ENCODE measurements at places on chromosomes 3 and 15.

DNA sequence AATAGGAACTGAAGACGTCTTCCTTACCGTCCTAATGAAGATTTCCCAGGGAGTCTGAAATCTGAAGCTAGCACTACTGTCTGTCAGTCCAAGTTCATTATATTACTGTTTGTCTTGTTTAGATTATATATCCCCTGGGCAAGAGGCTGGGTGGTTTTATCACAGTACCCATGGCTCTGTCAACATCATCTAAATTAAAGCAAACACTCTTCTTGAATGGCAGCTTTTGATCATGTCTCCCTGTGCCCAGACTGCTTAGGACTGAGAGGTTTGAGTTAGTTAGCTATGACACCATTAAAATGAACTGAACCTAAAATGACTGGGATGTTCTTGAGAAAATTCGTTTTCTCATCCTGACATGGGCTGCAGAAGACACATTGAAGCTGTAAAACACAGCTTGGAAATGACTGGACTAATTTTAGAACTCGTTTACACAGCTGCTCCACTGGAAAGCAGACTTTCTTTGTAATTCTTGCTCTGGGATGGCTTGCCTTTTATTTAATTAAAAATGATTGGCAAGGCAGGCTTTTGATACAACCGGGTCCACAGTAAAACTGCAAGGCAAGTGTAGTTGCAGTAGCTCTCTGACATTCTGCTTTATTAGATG lies 243.5 kb downstream of the MFSD1 start:
- DNase-seq: no peak

DNA sequence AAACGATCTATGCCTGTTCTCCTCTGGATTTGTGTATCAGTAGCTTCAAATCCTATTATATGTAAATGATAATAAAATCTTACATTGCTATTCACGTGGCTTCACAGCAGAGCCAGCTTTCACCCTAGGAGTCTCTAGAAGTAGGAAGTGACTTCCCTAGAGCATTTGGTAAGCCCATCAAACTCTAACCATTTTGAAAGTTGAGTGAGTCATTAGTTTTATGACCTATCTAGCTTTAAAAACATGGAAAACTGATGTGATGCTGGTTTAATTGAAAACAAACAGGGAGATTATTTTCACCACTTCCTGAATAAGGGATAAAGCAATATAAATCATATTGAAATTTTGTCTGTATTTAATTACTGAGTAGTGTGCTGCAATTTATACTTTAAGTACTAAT lies 275.2 kb downstream of the EPHA6 start:
- no peak for DNase-seq

GRCh38 chr15:35557012-35557411 lies 11.0 kb upstream of the DPH6 start:
- DNase-seq: peak; percentile 40

- no peak for DNase-seq
These were observed 11.8 kb downstream of the TYRO3 start for GRCh38 chr15:41570764-41571163.

- no peak for DNase-seq
These were observed 19.6 kb downstream of the EIF1B start for GRCh38 chr3:40329071-40329470.

DNA sequence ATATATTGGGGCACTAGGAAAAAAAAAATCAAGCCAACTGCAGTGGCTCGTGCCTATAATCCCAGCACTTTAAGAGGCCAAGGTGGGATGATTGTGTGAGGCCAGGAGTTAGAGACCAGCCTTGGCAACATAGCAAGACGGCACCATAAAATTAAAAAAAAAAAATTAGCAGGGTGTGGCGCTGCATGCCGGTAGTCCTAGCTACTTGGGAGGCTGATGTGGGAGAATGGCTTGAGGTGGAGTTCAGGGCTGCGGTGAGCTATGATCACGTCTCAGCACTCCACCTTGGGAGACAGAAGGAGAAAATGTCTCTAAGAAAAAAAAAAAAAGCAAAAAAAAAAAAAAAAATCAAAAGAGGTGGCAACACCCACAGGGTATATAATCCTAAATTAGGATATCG lies 49.6 kb downstream of the INO80 start:
- no peak for DNase-seq

DNA sequence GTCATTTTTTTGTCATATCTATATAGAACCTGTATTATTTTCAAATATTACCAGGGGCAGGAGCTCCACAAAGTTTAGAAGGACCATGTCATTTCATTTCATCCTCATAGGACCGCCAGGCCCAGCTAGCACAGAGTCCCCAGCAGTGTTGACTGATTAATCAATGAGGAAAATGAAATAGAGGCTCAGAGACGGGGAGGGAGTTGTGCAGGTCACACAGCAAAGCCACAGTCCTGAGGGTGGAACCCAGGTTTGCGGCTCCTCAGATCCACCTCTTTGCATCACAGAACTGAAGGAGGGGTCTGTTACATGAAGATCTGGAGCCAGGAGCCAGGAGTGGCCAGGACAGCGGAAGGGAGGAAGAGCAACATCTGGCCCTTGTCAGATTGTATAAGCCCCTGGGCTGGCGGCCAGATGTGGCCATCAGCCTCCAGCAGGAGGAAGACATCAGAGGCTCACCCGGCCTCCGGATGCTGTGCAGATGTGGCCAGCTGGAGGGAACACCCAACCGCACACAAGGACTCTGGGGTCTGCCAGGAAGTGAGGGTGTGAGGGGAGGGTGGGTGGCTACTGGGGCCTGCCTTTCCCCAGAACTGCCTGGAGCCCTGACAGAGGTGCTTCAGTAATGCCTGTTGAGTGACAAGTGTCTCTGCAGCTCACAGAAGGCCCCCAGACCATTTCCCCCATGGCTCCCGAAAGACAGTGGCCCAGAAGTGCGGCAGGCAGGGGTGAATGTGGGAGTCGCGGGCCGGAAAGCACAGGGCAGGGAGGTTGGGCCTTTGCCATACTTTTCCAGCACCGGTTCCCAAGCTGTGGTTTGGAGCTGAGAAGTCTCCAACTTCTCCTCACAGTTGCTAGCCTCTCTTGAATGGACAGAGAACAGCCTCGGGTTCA lies 21.3 kb downstream of the EFCC1 start:
- DNase-seq: peak; percentile 53

- no peak for DNase-seq
These were observed 57.6 kb upstream of the TNFSF10 start for GRCh38 chr3:172580680-172581401.

DNA sequence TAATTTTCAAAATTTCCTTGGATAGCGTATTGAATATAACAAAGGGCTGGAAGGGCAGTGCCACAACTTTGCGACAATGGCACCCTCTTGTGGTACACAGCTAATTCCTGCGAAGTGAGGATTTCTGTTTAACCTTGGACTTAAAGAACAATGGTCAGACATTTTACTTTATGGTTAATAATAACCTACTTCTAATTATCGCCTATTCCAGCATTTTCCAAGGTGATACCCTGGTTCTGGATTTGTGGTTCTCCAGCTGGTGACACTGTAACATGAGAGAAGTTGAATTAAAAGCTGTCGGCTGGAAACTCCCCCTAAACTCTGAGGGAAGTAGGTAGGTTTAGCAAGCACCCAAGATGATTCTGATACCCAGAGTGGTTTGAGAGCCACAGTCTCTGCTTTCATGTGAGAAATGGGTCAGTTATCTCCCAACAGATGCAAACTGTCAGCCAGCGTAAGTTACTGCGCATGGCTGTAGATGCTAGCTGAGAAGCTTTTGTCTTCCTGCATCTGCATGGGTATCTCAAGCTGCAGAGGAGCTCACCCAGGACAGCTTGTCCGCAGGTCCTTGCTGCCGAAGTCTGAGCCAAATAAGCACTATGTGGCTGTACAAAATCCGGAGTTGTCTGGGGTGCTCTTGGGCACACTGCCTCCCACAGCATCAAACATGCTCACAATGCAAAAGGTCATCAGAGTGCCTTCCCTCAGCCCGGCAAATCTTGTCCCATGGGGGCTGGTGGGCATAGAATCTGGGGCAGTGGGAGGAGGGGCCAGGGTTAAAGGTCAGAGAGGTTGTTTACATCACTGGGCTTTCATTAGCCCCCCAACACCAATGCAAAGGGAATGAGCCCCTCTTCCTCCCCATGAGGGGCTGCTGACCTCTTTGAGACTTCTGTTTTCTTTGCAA lies 6.6 kb upstream of the CHSY1 start:
- DNase-seq: peak; percentile 72

DNA sequence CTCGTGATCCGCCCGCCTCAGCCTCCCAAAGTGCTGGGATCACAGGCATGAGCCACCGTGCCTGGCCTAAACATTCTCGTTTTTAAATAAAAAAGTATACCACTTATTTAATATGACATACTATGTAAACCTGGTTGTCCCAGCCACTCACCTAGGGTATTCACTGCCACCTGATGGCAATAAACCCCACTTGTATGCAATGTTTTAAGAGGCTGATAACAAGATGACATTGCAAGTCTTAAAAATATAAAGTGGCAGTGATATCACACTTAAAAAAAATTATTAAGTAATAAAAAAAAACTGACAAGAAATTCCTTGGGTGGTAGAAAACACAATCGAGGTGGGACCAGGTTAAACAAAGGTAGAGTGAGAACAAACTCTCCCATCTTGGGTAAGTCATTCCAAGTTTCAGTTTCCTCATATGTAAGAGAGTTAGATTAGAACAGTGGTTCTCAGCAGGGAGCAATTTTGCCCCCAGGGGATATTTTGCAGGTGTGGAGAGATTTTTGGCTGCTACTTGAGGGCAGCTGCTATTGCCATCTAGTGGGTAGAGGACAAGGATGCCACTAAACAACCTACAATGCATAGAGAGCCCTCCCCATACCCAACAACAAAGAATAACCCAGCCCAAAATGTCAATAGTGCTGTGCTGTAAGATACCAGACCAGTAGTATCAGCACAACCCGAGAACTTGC lies 14.5 kb downstream of the ARF4 start:
- DNase-seq: peak; percentile 72

GRCh38 chr15:48559285-48559684 lies 86.2 kb downstream of the FBN1 start:
- DNase-seq: peak; percentile 78

- DNase-seq: no peak
These were observed 58.3 kb downstream of the NMNAT3 start for GRCh38 chr3:139619484-139619883.

GRCh38 chr15:100786901-100787566 lies 92.6 kb upstream of the ALDH1A3 start:
- no peak for DNase-seq

DNA sequence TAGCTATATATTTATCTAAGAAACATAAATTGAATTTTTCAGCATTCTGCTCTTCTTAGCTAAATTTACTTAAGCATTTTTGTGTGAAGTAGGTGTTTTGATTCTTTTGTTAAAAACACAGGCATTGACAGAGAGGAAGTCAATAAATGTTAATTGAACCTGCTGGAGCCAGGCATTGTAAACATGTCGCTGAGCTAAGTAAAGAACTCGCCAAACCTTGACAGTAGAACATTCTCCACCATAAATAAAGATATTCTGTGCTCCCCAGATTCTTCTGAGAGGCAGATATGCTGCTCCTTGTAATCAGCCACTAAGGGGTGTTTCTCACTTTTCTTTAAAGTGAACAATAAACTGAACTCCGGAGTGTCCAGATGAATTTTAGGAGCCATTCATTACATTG lies 38.4 kb downstream of the SYNM start:
- no peak for DNase-seq

DNA sequence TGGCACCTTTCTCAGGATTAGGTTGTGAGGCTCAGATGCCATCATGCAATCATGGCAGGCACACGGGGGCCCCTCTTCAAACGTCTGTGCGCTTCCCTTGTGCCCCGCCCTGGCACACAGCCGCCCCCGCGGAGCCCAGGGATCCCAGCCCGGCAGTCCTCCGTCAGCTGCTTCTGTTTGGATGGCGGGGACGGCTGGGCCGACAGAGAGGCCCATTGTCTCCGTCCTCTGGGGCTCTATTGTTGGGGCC lies 849 bp upstream of the HDAC11 start:
- DNase-seq: no peak

DNA sequence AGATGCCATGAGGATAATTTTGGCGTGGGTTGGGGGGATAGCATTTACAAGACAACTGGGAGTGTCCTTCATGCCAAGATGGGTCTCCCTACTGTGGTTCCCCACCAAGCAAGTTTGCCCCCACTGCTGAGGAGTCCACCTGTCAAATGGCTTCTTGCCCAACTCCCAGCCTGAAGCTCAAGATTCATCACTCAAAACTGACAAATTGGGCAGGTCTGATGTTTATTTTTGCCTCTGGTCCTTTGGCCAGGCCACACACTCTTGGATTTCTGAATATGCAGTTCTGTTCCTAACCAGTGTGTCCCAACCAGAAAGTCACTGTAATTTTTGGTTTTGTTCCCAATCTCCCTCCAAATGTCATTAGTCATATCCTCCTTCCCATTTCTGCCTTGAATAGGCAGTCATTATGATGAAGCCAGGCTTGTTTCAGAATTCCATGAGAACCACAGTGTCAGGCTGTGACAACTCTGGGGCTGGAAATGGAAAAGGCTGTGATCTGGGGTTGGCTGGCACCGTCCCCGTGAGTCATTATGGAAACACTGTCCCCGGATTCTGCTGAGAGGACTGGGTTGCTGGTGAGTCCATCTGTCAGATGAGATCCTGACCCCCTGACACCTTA lies 29.3 kb upstream of the MEF2A start:
- DNase-seq: peak; percentile 97

DNA sequence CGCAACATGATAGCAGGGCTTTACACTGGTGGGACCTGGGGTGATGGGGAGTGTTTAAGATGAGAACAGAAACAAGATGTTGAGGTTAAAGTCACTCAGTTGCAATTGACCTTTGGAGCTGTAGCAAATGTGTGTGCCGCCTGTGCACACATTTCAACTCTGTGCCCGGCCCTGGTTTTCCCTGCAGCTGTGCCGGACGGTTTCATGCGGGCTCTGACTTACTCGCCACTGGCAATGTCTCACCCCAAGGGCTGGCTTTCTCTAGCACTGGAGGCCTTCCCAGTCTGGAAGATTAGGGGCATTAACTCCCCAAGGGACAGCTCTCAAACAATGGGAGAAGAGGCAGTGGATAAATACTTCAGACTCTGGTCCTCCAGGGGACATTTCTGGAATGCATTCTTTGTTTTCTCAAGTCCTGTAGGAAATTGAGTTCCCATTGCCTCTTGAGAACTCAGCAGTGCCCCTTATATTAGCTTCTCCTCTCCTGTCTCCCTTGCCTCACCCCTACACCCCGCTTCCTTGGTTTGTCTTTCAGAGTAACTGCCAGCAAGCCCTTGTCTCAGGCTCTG lies 152.5 kb downstream of the EDEM1 start:
- DNase-seq: no peak

DNA sequence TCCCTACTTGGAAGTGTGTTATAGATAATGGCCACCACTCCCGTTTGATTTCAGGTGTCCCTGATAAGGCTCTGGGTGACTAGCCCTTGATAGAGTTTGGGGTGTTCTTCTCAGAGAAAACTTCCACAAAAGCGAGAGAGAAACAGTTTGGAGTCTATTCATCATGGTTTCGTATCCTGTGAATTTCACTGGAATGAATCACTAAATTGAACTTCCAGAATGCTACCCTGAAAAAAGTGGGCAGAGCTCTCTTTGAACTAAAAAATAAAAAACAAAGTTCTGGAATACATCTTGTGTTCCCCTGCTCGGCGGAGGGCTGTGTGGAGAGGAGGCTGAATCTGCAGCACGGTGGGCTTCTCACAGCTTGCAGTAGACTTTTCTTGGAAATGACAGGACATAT lies 52.8 kb upstream of the FAM98B start:
- peak; percentile 51 for DNase-seq

All from RPMI7951 (cell line).